ENCODE measurements at places on chromosomes 16 and 17. TPM values are rescaled to one million over a fixed set of nuclear protein-coding genes. Genes with fewer than 3 reads are reported as not detected.

The NECAB2 gene
- 7.3 TPM for total RNA-seq

The CES3 gene
- total RNA-seq: 0.77 TPM

The CDC42EP4 gene
- 157 TPM for total RNA-seq

The LRRC36 gene
- 1.5 TPM for total RNA-seq

The KRT39 gene
- 0.44 TPM for total RNA-seq

The PRSS33 gene
- total RNA-seq: 2.9 TPM
